ENCODE measurements at places on chromosomes 11 and 22. TPM values are rescaled to one million over a fixed set of nuclear protein-coding genes. Genes with fewer than 3 reads are reported as not detected.

DNA sequence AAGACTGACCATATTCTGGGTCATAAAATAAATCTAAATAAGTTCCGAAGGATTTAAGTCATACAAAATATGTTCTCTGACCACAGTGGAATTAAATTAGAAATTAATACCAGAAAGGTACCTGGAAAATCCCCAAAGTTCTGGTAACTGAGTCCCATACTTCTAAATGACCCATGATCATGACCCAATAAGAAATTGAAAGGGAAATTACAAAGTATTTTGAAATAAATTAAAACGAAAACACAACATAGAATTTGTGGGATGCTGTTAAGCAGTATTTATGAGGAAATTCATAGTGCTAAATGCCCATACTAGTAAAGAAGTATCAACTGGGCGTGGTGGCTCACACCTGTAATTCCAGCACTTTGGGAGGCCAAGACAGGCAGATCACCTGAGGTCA lies 23.4 kb upstream of the IL10RA start:
- DNase-seq = no peak

GRCh38 chr11:64263947-64264317 lies 12.6 kb downstream of the PLCB3 start:
- DNase-seq = no peak

The WT1 gene
- 231 TPM for polyA plus RNA-seq

DNA sequence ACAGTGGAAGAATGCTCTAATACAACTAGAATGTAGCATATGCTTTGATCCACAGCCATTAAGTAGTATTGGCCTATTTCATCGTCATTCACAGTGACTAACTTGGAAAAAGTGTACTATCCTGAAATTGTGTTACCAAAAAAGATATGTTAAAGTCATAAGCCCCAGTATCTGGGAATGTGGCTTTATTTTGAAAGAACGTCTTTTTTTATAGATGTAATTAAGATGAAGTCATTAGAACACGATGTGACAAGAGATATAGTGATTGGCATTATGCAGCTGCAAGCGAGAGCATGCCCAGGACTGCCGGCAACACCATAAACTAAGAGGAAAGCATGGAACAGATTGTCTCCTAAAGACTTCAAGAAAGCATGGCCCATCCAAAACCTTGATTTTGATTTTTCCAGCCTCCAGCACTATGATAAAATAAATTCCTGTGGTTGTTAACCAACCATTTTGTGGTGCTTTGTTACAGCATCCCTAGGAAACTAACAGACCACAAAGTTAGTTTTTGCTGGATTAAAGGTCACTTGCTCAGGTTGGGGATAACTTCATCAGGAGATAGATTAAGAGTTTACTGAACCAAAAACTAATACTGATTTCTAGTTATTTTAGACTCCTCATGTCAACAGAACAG lies 870.6 kb upstream of the LRRC4C start:
- DNase-seq = no peak

DNA sequence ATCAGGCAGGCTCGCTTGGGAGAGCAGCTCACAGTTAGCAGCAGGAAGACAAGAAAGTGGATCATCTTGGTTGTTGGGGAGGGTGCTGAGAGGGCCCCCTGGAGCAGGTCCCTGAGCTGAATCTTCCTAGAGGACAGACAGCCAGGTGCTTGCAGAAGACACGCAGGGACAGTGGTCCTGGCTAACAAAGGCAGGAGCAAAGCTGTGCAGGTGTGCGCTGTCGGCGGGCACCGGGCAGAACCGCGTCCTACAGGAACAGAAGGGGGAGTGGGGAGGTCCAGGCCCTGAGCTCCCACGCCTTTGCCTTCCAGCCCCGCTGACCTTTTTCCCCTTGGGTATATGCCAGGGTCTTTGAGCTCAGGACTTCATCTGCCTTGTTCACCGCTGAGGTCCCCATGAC lies 30.1 kb upstream of the PARVB start:
- no peak for DNase-seq

The IZUMO1R gene
- not detected for polyA plus RNA-seq

- DNase-seq = no peak
These were observed 44.9 kb downstream of the OR4C45 start for GRCh38 chr11:50077526-50077925.

Measured in renal pelvis (tissue), 12 donors.